ENCODE measurements at places on chromosomes 16 and 17.

GRCh38 chr17:48391444-48391843 is 38.6 kb downstream of the SKAP1 start:
- DNase-seq, result no peak

- DNase-seq, result no peak
Observed at GRCh38 chr17:39618956-39619785, 7.6 kb upstream of the PPP1R1B start.

GRCh38 chr16:68179196-68179795 is 56.6 kb downstream of the ESRP2 start:
- no peak for DNase-seq

DNA sequence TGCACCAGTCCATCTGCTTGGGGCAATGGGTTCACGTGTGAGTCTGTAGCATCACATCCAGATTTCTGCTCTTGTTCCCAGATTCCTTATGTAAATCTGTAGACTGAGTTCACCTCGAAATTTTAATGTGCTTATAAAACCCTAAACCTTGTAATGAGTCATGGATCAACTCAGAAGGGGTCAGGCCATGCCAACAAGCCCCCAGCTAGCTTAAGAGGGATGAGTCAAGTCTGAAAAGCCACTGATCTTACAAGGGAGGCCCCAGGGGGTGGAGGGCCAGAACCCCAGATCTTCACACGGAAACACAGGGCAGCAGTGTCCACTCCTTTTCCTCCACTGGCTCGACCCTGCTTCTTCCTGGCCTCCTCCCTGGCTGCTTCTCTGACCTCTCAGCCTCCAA is 399.1 kb upstream of the CDH5 start:
- no peak for DNase-seq

DNA sequence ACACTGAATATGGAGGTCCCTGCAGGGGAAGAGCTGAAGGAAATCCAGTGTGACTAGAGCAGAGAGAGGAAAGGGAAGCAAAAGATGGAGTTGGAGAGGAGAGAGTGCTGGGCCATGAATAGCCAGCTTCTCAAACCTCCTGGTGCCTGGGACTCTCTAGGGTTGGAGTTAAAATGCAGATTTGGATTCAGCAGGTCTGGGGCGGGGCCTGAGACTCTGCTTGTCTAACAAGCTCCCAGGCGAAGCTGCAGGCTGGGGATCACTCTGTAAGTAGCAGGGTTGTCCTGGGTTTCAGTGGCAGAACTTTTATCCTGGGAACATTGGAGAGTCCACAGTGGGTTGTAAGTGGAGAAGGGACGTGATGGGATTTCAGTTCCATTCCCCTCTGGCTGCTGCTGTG is 103.4 kb upstream of the PLCG2 start:
- no peak for DNase-seq

- DNase-seq, result no peak
Observed at GRCh38 chr16:72055911-72056310, 1.6 kb downstream of the HP start.

DNA sequence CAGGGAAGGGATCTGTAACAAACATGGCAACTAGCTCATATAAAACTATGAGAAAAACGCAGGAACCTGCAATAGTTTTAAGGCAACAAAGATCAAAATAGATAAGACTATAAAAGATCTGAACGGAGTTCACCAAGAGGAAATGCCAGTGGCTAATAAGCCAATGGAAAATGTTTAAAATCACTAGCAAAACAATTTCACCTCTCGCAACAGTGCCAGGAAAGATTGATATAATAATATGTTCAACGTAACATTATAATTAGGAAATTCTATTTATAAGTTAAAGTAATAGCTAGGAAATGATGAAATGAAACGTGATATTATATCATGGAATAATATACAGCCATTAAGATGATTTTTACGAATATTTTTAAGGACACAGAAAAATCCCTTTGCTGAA is 16.0 kb downstream of the MRC2 start:
- no peak for DNase-seq

DNA sequence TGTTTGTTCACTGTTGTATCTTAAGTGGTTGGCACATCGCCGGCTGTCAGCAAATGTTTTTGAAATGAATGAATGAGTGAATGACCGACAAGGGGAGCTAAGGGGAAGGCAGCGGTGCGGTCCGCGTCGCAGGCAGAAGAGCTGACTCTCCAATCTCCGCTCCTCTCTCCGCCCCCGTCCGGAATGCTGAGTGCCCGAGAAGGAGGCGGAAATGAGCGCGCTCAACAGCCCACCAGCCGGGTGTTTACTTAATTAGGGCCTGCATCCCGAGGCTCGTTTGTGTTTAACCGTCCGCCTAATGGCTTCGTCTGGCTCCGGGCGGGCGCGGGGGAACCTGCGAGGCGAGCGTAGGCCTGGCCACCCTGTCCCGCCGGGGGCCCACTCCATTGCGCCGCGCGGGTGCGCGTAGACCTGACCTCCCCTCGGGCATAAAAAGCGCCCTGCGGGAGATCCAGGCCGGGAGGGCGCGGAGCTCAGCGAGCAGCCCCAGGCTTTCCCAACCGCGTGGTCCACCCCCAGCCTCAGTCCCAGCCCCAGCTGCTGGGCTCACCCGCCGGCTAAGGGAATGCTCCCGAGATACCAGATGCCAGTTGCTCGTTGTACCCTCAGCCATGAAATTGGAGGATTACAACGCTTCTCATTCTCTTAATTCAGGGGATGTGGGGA is 2.5 kb upstream of the CDH3 start:
- DNase-seq, result no peak

DNA sequence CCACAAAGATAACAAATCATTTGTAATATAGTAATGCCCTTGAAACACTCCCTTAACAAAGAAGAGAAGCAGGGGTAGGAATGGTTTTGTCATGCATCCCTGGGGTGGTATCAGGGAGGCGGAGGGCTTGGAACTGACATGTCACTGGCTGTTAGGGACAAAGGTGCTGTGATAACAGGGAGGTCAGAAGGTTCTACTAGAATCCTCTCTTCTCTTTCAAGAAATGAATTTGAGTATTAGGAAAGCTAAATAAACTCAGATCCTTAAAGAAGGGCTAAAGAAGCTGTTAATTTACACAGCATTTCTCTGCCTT is 65.4 kb upstream of the ADAMTS18 start:
- DNase-seq, result no peak

- DNase-seq, result no peak
Observed at GRCh38 chr16:79430191-79430678, 170.3 kb downstream of the MAF start.

DNA sequence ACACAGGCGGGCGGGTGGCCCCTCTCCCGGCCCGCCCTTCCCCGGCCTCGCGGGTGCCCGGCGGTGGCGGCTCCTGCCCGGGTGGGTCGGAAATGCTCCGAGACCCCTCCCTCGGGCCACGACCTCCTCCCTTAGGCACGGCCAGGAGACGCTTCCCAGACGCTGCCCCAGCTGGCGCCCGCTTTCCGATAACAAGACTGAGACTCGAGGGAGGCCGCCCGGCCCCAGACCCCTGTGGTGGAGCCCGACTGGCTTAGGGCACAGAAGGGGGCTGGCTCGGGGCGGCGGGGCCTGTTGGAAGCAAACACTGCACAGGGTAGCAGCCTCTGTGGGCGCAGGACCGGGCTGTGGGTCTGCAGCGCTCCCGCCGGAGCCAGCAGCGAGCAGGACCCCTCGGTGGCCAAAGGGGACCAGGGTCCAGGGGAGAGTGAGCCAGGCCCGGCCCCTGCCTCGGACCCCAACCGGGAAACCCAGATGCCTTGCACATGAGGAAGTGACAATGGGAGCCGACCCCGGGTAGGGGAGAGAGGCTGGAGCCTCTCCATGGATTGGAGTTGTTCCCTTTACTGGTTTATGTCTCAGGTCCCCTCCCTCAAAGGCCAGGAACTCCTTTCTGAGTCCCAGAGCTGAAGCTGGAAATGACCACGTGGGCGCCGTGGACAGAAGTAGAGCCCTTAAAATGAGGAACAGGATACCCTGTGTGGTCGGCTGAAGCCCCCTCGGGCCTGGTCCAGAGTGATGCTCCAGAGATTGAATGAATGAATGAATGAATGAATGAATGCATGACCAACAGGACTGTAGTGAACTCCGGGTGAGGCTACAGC is 19.8 kb upstream of the ADCY7 start:
- DNase-seq, result no peak

DNA sequence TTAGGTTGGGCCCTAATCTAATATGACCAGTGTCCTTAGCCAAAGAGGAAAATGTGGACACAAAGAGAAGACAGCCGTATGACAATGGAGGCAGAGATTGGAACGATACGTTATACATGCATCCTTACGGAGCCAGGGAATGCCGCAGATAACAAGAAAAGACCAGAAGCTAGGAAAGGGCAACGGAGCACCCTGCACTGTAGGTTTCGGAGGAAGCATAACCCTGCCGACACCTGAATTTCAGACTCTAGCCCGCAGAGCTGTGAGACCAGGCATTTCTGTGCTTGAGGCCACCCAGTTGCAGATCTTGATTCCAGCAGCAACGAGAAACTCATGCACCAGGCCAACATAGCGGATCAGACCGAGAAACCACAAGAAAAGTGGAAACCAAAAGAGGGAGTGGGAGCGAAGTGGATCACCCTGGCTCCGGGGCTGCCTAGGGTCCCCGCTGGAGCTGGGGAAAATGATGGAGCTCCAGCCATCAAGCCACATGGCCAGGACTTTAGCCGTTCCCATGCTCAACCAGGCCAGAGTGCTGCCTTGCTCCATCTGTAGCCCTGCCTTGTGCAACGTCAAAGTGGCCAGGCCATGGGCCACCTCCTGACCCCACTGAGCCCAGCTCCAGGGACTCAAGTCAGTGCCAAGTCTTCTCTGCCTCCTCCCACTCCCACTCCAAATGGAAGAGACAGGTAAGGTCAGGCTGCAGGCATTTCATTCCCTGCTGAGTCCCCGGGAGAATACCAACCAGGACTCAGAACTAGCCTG is 51.7 kb upstream of the RPL38 start:
- DNase-seq, result no peak

GRCh38 chr17:35819455-35819854 is 10.2 kb downstream of the TAF15 start:
- no peak for DNase-seq

- no peak for DNase-seq
Observed at GRCh38 chr16:4536391-4537106, 2.0 kb downstream of the CDIP1 start.

- no peak for DNase-seq
Observed at GRCh38 chr17:76816590-76817135, 51.5 kb upstream of the MGAT5B start.

DNA sequence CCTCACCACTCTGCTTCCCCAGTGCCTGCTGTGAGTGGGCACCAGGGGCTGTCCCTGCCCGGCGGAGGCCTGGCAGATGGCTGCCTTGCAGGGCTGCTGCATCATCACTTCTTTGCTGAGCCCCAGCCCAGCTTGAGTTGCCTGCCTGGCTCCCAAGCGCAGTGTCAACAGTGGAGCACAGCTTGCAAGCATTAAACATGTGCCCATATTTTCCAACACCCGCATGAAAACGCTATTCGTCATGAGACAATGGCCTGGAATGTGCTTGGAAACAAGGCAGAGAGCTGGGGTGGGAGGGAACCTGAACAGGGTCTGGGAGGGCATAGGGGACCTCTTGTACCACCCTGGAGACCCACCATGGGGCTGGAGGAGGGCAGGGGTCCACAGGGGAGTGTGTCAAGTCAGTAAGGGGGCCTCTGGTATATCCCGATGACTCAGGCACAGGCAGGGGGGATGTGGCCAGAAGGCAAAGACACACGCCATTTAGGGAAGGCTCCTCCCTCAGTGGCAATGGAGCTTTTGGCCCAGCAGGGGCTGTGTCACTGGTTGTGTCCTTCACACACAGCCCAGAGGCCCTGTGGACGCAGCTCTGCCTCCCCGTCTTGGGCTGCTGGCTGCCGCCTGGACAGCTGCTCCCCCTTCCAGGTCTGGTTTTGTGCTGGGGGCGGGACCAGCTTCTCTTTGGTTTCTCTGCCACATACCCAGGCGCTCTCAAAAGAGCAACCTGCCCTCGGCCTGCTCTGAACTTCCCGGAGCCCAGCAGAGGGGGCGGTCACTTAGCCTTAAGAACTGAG is 17.4 kb upstream of the MTSS2 start:
- no peak for DNase-seq

GRCh38 chr17:62775876-62776275 is 32.2 kb downstream of the MARCHF10 start:
- DNase-seq, result no peak

- no peak for DNase-seq
Observed at GRCh38 chr16:14196011-14196410, 124.9 kb downstream of the MRTFB start.

GRCh38 chr16:76614269-76614668 is 337.1 kb downstream of the CNTNAP4 start:
- DNase-seq, result no peak

DNA sequence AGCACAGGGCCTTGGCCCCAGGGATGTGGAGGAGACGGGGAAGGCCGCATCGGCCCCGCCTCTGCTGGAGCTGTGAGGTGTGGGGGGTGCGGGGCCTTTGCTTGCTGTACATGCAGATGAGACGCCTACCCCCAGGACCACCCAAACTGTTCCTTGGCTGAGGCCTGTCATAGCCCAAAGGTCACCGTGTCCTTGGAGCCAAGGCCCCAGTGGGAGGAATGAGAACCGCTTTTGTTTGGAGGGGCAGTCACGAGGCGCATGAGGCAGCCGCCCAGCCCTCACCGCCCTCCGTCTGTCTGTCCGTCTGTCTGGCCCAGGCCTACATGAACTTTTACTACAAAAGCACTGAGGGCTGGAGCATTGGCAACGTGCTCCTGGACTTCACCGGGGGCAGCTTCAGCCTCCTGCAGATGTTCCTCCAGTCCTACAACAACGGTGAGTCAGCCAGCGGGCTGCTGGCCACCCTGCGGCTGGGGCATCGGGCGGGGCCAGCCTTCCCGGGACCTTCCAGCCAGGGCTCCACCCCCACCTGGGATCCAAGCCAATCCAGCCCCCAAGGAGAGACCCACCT is 8.8 kb downstream of the TAX1BP3 start:
- no peak for DNase-seq

- no peak for DNase-seq
Observed at GRCh38 chr16:22093996-22094395, 1.7 kb downstream of the VWA3A start.

GRCh38 chr17:38415250-38416194 is 12.7 kb upstream of the ARHGAP23 start:
- DNase-seq, result no peak

- no peak for DNase-seq
Observed at GRCh38 chr17:48729335-48730239, 1.0 kb upstream of the HOXB13 start.

DNA sequence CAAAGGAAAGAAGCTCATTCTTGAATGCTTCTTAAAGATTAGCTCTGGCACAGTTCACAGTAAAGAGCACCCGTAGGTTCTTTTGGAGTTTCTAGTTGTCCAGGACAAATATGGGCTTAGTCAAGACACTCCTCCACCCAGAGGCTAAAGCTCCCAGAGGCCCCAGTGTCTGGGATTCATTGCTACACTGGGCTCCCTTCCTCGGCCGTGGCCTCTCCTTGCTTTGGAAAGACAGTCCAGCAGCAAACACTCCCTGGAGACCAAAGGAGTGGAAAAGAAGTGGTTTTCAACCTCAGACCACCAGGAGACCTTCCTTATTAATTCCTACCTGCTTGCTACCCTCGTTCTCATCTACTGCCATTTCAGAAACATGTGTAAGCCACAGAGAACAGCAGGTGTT is 17.1 kb downstream of the PHB1 start:
- no peak for DNase-seq

Data from stimulated activated CD8-positive, alpha-beta memory T cell treated with anti-CD3 and anti-CD28 coated beads, Interleukin-7, amount 100 ng/mL, for 24 hours (primary cell).